ENCODE measurements at places on chromosomes 6 and 20.

DNA sequence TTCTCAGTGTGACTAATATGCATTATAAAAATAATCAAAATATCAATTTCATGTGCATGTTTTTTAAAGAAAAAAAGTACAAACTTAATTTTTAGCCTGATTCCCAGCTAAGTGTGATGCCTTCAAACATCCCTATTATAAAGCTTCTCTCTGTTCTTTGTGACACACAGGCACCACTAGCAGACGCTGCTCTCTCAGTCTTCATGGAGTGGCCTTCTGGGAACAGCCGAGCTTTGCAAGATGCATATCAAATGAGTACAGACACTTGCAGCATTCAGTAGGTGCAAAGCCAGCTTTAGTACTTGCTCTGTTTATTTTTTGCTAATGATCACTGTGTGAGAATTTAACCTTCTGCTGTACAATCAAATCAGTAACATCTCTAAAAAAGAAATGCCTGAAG, 340.0 kb downstream of the ADGRB3 start:
- no peak for DNase-seq

- DNase-seq = peak; percentile 85
Observed at GRCh38 chr6:139291813-139292619, at the start of gene TXLNB. TXLNB (minus strand) TSS chr6:139291998; CDS start chr6:139288899, 3,099 bp downstream.

DNA sequence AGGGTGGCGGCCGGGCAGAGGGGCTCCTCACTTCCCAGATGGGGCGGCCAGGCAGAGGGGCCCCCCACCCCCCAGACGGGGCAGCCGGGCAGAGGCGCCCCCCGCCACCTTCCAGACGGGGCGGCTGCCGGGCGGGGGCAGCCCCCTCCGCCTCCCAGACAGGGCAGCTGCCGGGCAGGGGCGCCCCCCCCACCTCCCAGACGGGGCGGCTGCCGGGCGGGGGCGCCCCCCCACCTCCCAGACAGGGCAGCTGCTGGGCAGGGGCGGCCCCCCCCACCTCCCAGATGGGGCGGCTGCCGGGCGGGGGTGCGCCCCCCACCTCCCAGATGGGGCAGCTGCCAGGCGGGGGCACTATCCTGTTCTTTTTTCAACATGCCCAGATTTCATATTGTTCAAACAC, 78.2 kb upstream of the DST start:
- no peak for DNase-seq

- no peak for DNase-seq
Observed at GRCh38 chr6:139392794-139393193, 18.3 kb upstream of the CITED2 start.

- no peak for DNase-seq
Observed at GRCh38 chr6:45000833-45001232, 327.3 kb upstream of the RUNX2 start.

GRCh38 chr6:108156180-108156937, 9.5 kb upstream of the NR2E1 start:
- no peak for DNase-seq

- DNase-seq = no peak
Observed at GRCh38 chr20:10705801-10706459, 32.1 kb upstream of the JAG1 start.

DNA sequence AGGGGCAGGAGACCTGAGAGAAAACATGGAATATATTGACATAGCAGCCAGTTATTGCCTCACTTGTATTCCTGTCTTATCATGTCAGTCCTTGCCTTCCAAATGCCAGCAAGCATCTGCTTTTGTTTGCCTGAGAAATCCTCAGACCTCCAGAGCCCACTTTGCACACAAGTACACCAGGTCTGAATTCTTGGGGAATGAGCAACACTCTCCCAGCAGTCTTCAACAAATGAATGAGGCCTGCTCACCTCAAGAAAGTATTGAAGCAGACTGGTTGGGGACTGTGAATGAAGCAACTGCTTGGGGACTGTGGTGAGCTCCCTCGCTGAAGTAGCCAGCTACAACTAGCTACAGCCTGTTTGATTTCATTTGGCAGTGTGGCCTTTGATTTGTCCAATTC, 172.8 kb upstream of the SPTLC3 start:
- DNase-seq = no peak

- DNase-seq = peak; percentile 21
Observed at GRCh38 chr20:1965520-1966351, 28.1 kb downstream of the PDYN start.

DNA sequence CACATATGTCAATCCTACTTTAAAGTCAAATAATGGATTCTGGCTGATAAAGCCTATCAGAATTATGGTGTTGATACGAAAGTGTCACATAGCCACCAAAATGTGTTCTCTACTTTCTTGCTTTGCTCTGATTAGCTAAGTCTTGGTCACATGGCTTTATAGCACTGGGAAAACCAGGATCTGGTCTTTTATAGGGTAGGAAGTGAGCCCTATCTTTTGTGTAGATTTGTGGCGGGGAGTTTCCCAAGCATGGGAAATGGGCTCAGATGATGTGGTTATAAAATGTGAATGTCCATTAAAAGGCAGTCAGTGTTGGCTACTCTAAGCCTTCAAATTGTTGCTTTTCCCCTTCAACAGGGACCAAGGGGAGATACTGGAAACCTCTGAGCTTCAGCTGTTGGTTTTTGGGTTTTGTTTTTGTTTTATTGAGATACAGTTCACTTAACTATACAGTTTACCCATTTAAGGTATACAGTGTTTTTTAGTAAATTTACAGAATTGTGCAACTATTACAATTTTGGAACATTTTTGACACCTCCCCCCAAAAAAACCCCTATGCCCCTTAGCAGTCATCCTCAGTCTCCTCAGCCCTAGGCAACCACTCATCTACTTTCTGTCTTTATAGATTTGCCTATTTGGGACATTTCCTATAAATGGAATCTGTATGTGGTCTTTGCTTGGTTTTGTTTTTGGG, 12.2 kb downstream of the RRP36 start:
- DNase-seq = no peak

DNA sequence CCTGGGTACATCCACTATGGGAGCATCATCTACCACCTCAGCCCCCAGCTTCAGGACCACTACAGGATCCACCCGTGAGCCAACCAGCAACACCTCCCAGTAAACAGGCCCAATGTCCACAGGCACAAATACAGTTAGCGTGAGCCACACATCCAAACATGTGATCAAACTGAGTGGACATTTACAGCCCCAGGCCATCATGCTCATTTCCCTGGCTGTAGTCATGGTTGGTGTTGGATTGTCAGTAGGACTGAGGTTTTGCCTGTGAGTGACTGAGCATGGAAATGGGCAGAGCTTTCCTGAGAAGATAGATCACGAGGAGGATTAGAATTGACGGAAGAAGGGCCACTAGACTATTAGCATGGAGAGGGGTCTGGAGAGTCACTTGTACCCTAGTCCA, 10.7 kb upstream of the MUC21 start:
- DNase-seq = no peak

GRCh38 chr20:8518878-8519277, 386.8 kb downstream of the PLCB1 start:
- no peak for DNase-seq

- no peak for DNase-seq
Observed at GRCh38 chr20:15643713-15644112, 929.5 kb downstream of the KIF16B start.

- no peak for DNase-seq
Observed at GRCh38 chr6:71886184-71887005, at the start of gene RIMS1. RIMS1 (plus strand) TSS chr6:71886550; CDS start chr6:71887024, 474 bp downstream.

DNA sequence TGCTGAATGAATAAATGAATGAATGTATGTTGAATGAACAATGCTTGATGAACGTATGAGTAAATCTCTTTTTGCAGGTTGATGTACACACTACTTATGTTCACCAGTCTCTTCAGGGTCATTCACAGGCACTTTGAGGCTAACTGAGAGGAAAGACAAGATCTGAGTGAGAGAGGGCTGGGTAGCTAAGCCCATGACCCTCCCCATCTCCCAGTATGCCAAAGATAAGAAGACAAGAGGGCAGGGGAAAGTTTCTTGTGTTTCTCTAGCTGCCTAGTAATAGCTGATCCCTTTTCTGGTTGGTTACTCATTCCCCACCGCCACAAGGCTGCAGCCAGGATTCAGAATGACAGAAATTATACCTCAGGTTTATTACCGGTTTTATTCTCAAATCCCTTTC, 90.7 kb downstream of the CEP57L1 start:
- no peak for DNase-seq

DNA sequence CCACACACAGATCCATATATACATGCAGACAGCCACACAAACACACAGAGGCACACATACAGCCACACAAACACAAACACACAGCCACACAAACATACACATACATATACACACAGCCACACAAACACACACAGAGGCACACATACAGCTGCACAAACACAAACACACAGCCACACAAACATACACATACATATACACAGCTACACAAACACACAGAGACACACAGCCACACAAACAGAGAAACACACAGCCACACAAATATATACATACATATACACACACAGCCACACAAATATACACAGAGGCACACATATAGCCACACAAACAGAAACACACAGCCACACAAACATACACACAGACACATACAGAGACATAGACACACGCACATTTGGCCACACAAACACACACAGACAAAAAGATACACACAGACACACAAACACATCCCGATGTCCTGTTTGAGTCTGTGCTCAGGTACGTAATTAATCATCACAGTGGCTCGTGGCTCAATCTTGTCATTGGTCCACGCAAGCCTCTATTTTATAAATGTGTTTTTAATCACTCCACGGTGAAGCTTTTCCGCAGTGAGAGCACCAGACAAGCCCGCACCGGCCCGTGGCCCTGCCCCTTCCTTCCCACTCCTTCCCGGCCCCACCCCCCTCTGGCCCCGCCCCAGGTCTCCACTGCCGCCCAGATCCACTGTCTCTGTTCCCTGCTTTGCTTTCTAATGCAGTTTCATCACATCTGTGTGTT, 135.3 kb downstream of the CDH4 start:
- DNase-seq = no peak

- DNase-seq = no peak
Observed at GRCh38 chr6:125019918-125020317, 57.7 kb downstream of the RNF217 start.
